NAMALWA (cell line): ENCODE measurements at places on chromosomes 3 and 15.

GRCh38 chr3:9932843-9933560 lies 632 bp upstream of the CRELD1 start:
- DNase-seq: peak; percentile 92

DNA sequence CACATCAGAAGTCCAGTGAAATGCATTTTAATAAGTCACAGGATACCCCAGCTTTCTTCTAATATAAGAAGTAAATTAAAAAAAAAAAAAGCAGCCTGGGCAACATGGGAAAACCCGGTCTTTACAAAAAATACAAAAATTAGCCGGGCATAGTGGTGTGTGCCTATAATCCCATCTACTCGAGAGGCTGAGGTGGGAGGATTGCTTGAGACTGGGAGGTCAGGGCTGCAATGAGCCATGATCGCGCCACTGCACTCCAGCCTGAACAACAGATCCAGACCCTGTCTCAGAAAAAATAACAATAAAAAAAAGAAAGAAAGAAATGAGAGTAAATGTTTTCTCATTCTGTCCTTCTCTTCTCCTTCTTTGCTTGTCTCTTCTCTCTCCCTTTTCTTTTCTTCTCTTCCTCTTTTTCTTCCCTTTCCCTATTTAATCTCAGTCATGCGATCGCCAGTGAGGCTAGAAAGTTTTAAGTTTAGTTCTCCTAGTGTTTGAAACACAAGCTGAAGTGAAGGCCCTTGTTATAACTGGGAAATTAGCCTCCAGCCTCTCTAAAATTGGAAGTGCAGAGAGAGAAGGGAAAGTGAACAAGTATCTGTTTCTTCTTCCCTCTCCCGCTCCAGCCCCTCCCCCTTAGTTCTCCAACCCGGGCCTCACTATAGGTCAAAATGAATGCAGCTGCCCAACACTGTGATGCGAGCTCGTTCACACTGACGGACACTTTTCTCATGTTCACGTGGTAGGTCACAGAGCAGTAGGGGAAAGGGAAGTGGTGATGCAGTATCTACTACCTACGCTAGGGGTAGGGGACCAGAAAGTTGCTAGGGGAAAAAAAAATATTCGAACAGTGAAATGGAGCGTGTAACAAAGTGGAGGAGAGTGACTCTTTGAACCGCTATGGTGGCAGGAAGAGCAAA lies 23.5 kb upstream of the TSC22D2 start:
- DNase-seq: peak; percentile 98

- DNase-seq: no peak
These were observed 63.3 kb downstream of the AQP9 start for GRCh38 chr15:58201516-58201915.

- no peak for DNase-seq
These were observed 68.0 kb upstream of the ARL8B start for GRCh38 chr3:5054098-5054497.

DNA sequence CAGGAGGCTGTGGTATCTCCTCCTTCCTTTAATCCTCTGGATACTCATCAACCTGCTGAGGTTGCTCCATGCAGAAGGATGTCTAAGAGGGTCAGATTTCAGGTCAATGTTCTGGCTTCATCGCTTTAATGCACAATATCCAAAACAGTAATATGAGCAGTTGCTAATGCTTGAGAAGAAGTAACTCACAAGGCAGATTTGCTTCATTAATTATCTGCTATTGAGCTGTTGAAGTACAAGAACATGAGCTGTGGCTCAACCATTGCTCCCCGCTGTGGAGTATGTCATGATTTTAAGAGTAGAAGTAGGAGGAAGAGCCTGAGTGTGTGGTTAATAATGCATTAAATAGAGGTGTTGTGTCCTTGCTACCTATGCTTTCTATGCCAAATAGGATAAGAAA lies 1412.9 kb upstream of the ALCAM start:
- no peak for DNase-seq

DNA sequence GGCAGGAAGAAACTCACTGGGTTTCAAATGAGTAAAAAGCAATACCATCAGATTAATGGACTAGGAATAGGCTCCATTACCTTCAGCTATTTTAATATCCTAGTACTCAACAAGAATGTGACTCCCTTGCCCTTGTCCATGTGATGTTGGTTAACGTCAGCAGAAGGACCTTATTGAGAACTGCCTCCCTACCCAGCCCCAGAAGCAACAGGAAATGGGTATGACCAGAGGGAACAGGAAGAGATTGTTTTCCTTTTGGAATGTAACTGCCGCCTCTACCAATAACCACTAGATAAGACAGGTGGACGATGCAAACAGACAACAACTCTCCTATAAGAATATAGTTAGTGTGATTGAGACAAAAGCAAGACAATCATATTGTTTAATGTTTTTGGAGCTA lies 10.4 kb upstream of the MME start:
- DNase-seq: no peak
